ENCODE measurements at places on chromosomes 1 and 21.

GRCh38 chr1:24193046-24193445 lies 6.0 kb upstream of the IFNLR1 start:
- DNase-seq: no peak

DNA sequence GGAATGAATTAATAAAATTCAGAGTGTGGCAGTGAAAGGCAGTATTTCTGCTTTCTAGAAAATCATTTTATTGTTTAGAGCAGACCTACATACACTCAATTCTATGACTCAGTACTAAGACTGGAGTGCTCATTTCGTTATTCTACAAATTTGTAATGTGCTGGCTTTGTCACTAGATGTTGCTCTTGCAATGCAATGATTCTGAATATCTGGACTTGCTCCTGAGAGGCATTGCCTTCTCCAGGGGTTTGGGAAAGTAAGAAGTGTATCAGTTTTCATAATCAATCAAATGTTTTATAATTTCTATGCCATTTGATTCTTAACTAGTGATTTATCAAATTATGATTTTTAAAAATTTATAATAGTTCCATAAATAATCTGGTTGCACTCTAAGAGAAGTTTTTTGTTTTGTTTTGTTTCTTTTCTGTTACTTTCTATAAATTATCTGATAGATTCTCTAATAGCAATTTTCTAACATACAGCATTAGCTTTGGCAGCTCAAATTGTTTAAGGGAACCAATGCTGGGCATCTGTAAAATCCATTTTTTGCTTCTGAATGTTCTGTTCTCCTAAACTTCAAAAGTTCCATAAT lies 280.5 kb upstream of the SGIP1 start:
- DNase-seq: no peak

DNA sequence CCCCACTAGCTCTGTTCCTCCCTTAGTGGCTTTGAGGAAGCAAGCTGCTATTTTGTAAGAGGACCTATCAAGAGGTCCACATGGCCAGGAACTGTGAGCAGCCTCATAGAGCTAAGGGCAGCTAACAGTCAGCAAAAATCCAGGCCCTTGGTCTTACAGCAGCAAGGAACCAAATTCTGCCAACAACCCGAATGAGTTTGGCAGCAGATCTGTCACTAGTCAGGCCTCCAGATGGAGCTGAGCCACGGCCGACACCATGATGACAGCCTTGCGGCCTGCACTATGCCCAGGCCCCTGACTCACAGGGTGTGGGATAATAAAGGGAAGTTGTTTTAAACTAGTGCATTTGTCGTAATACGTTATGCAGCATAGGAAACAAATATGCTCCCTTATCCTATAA lies 28.0 kb upstream of the H3-3A start:
- no peak for DNase-seq

GRCh38 chr1:181206513-181206912 lies 118.0 kb downstream of the IER5 start:
- DNase-seq: peak; percentile 72

GRCh38 chr1:61457526-61458040 lies 267.4 kb downstream of the TM2D1 start:
- DNase-seq: no peak

DNA sequence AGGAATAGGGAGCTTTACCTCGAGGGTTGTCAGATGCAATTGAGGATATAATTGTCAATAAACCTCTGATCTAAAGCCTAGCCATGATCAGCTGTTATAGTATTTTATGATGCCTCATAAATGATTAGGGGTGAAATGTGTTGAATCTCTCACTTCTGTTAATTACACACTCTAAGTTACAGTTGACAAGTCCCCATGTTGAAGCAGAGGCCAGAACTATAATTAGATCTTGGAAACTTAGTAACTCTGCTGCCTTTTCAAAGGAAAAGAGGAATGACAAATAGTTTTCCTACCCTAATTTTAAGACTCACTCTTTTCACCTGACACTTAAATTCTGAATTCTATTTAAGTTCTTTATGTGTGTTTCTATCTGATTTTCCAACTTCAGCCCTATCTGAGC lies 33.8 kb downstream of the CCSAP start:
- no peak for DNase-seq

GRCh38 chr1:2022063-2022770 lies 3.1 kb downstream of the GABRD start:
- no peak for DNase-seq

- no peak for DNase-seq
Measured at GRCh38 chr1:150150133-150151021, 661 bp downstream of the PLEKHO1 start.

GRCh38 chr1:228830185-228830953 lies 95.1 kb downstream of the RHOU start:
- DNase-seq: peak; percentile 50

GRCh38 chr1:100882698-100883097 lies 11.9 kb downstream of the EXTL2 start:
- DNase-seq: no peak

DNA sequence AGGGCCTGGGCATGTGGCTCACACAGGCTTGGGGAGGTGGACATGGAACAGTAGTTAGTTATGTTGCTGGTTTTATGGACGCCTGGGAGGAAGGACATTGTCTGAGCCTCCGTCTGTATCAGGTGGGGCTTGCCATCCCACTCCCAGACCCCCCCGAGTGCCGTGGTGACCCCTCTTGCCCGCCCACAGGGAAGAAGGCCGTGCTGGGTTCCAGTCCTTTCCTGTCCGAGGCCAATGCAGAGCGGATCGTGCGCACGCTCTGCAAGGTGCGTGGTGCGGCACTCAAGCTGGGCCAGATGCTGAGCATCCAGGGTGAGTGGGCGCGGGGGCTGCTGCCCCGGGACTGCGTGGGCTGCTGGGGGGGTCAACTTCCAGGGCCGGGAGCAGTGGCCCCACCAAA lies 41.7 kb downstream of the COQ8A start:
- DNase-seq: no peak

GRCh38 chr1:207393610-207394009 lies 60.5 kb upstream of the CR2 start:
- DNase-seq: no peak

DNA sequence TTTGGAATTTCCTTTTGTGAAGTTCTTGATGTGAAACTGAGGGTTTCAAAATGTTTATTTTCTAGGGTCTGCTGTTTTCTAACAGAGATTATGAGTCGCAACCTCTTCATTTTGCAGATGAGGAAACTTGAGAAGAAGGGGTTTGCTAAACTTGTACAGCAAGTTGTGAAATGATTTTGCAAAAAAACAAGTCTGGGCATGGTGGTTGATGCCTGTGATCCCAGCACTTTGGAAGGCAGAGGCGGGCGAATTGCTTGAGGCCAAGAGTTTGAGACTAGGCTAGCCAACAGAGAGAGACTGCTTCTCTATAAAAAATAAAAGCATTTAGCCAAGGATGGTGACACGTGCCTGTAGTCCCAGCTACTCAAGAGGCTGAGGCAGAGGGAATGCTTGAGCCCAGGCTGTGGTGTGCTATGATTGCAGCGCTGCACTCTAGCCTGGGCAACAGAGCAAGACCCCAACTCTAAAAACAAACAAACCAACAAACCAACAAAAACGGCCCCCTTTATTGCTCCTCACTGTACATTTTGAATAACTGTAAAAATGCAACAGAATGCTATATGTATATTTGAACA lies 9.9 kb downstream of the TRIM67 start:
- DNase-seq: no peak

- no peak for DNase-seq
Measured at GRCh38 chr1:210360852-210361477, 32.3 kb downstream of the HHAT start.

DNA sequence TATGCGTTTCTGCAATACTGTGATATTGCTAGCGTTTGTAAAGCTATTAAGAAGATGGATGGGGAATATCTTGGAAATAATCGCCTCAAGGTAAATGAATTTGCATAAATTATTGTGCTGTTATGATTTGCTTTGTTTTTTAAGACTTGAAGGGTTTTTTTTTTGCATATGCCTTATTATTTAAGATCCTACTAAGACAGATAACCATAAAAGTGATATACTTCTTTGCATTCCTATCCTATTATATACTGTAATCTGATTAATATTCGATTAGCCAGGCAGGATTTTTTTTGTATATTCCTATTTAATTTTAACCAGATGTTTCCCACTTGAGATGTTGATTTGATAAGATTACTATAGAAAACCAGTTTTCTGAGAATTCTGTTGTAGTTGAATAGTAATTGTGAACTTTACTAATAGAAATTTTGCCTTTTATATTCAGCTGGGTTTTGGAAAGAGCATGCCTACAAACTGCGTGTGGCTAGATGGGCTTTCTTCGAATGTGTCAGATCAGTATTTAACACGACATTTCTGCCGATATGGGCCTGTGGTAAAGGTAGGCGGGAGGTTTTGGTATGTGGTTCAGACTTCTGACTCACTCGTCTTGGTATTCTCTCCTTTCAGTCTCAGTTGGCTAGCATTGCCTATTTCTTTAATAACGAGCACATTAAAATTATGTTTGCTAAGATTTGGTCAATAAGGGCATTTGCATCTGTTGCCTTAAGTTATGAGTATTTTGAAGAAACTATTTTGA lies 56.8 kb downstream of the ZBTB17 start:
- DNase-seq: no peak
